ENCODE measurements at places on chromosomes 4 and X.

GRCh38 chr4:136524039-136524438, 1008.3 kb downstream of the PCDH18 start:
- DNase-seq, result no peak

GRCh38 chr4:4867375-4868039, 8.0 kb downstream of the MSX1 start:
- DNase-seq, result no peak

- no peak for DNase-seq
Observed at GRCh38 chr4:40306976-40307375, 28.2 kb upstream of the CHRNA9 start.

DNA sequence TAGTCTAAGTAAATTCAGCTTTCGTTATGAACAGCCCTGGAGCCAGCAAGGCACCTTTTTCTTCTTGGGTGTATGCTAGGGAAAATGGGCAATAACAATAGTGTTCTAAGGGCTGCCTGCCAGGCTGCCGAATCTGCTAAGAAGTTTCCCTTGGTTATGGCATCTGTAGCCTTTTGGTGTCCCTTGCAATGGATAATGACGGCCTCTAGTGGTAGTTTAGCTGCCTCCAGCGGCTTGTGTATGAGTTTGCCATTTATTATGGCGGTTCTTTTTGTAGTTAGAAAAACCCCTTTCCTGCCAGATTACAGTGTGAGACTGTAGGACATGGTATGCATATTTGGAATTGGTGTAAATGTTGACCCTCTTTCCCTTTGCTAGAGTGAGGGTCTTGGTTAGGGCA, 78.9 kb upstream of the SPIN4 start:
- DNase-seq, result no peak

GRCh38 chr4:91322961-91323360, 980.8 kb upstream of the GRID2 start:
- DNase-seq, result no peak

DNA sequence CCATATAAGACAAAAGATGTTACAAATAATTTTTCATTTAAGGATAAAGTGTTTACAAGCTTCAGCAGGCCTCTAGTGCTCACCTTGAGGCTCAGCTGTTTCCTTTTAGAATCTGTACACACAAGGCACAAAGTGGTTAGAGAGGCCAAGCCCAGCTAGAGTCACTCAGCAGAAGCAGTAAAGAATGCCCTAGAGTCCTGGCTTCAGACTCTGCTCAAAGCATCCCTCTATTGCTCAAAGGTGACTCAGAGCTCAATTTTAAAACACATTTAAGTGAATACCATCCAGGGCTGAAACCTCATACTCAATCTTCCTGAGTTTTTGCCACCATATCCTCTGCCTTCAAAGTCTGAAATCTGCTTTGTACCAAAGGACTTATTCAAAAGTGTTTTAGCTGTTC, 22.6 kb upstream of the PHF8 start:
- no peak for DNase-seq
